ENCODE measurements at places on chromosomes 1 and 21. TPM values are rescaled to one million over a fixed set of nuclear protein-coding genes. Genes with fewer than 3 reads are reported as not detected.

OR2T35 gene
- total RNA-seq = not detected

CAMK1G gene
- not detected for total RNA-seq

DNA sequence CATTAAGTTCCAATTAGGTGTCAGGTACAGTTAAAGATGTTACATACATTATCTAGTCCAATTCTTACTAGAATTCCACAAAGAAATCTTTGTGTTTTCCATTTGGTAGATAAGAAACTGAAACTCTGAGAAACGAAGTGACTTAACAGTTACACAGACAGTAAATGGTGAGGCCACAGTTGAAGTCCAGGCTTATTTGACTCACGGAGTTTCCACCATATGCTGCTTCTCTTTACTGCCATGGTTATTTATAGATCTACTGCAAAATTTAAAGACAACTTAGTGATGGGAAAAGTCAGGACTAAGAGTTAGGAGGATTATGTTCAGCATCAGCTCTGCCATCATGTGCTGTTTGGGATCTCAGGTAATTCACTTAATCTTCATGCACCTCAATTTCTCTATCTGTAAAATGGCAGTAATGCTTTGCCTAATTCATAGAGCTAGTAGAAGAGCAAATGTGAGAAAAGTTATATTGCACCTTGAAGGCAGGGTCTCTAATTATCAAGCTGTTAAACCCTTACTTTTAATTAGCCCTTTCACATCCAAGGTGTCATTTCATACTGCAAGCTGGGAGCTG is 26.2 kb upstream of the SAMSN1 start:
- DNase-seq = no peak

C1orf226 gene
- total RNA-seq = 11.8 TPM

DNA sequence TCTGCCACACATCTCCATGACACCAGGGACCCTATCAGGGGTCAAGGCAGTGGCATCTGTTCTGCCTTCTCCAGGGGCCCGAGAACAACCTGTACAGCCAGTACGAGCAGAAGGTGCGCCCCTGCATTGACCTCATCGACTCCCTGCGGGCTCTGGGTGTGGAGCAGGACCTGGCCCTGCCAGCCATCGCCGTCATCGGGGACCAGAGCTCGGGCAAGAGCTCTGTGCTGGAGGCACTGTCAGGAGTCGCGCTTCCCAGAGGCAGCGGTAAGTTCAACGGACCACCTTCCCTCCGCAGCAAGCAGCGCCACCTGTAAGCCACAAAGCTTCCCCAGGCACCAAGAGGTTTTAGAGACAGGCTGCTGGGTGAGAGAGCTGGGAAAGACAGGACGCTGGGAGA is 15.9 kb downstream of the MX2 start:
- no peak for DNase-seq

PROK1 gene
- 0.27 TPM for total RNA-seq

ZNF593OS gene
- not detected for total RNA-seq

DNA sequence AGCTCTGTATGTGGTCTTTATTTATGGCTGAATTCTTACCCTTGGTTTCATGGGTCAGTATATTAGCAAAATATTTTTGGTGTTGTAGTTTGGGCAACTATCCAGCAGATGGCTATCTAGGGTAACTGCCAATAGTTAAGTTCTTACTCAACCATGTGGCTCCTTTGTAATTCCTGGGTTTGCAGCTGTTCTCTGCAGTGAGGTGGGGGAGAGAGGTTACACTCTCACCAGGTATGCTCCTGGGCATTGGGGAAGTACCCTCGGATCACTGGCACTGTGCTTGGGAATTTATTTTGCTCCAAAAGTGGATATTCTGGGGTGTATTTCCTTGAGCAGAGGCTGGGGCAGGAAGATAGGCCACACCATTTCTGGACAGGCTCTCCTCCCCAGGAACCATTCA is 436.7 kb upstream of the TMPRSS15 start:
- DNase-seq = no peak

AMY2A gene
- not detected for total RNA-seq

DNA sequence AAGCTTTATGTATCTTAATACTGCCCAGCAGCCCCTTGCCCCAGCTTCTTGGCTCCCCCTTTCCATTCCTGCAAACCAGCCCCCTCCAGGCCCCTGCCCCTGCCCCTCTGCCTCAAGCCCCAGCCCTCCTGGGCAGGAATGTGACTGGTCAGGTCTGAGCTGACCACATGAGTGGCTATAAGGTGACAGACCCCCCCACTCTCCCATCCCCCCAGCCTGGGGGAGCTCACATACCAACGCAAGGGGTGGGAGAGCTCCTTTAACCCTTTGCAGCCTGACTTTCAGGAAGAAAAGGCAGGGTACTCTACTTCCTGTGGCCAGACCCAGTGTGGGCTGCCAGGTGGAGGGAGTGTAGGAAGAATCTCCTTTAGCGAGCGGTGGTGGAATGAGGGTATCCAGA is 33.2 kb downstream of the AHDC1 start:
- DNase-seq = no peak

AIM2 gene
- 3.4 TPM for total RNA-seq

CA6 gene
- total RNA-seq = not detected

GRCh38 chr1:15937706-15938168 is 38.2 kb downstream of the ZBTB17 start:
- no peak for DNase-seq

GRCh38 chr1:37143800-37144199 is 109.5 kb upstream of the GRIK3 start:
- DNase-seq = no peak

- no peak for DNase-seq
Measured at GRCh38 chr1:13576926-13577325, 6.7 kb upstream of the PDPN start.

TRPM2 gene
- total RNA-seq = 10.4 TPM

KRTAP19-1 gene
- not detected for total RNA-seq

ETV3L gene
- not detected for total RNA-seq

CELA3B gene
- not detected for total RNA-seq

DNA sequence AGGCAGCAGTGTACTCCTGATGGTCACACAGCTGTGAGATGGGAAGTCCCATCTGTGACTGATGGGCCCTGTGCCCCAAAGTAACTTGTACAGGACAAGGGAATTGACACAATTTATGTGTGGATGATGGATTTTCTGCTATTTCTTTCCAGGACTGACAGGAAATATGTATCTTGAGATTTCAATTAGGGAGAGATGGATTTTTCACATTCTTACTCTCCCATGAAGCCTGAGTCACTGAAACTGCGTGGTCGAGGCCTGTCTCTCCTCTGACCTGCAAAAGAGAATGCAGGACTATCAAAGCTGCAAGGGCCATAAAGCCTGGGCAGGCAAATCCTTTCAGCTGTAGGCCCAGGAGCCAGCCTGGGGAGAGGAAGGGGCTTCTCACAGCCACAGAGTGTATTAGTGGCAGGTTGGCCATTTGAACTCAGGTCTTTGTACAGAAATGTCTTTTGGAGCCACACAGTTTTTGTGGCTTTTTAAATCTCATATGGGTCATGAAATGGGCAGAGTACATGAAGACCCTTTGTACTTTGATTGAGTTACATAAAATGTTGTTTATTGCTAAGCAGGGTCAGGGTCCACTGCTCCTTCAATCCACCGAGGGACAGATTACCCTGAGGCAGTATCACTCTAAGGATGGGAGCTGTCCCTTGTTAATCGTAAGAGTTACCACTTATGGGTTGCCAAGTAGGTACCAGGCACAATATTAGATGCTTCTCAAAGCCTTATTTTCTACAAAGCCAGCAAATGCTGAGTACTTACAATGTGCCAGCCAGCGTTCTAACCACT is 14.8 kb downstream of the ALX3 start:
- no peak for DNase-seq

DNA sequence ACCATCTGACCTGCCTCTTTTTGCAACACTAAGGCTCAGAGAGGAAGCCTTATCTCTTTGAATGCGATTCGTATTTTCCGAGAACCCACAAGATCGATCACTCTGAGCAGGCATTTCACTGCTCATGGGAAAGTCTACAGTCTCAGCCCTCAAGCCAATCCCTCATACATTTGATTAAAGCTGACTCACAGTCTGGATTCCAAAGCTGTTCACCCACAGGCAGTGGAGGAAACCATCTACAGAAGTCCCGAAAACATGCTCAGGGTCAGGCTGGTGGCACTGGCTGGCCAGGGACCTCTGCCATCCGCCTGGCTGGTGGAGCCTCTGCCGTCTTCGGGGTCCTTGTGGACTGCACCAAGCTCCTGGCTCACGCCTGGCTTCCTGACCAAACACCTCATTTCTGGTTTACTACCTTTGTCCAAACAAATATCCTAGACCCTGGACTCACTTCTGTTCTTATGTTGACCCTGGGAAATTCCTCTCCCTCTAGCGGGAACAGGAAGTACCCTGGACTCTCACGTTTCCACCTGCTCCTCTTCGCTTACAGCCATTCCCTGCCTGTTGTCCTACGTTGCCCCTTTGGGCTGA is 650.0 kb downstream of the SMYD3 start:
- DNase-seq = no peak

SYPL2 gene
- total RNA-seq = 6.1 TPM

- DNase-seq = no peak
Measured at GRCh38 chr1:185526344-185527307, 207.6 kb upstream of the HMCN1 start.

DNA sequence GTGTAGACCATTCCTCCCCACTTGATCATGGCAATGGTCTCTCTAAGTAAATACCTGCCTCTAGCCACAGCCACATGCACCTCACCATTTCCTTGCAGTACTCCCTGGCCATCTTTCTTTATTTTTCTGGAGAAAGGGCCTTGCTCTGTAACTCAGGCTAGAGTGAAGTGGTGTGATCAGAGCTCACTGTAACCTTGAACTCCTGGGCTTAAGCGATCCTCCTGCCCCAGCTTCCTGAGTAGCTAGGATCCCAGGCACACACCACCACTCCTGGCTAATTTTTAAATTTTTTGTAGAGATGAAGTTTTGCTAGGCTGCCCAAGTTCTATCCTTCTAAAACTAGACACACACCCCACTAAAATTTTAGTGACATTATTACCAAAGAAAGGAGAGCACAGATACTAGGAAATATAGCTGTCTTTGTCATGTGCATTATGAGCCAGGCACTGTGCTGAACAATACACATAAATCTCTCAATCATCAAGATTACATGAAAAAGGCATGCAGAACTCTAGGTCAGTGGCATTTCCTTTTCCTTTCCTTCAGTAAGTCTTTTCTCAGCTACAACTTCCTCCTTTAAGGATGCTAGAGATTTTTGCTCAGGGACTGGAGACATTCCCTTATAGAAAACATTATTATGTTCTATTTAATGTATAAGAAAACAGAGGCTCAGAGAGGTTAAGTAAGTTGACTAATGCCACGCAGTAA is 95.0 kb upstream of the SERBP1 start:
- DNase-seq = no peak

DNA sequence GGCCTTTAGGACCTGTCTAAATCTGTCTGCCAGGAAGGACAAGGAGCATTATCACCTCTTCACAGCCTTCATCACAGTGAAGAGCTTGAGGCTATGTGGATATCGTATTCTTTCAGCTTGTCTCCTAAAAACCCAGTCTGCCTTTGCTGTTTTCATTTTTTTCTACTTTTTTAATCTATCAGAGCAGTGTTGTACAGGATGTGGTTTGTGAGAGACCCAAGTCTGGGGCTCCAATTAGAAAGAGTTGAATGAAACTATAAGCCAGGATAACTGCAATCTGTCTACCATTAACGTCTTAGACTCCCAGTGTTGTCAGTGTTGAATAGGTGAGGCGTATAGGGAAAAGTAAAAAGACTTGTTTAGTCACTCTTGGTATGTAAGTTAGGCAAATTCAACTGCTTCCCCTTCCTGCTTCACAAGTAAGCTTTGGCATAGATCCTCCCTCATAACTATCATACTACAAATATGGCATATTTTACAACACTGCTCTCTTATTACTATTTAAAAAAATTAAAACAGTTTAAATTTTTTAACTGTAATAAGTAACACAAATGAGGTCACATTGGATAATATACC is 1225.8 kb upstream of the PRMT6 start:
- DNase-seq = no peak

NFIA gene
- 99.8 TPM for total RNA-seq

DNA sequence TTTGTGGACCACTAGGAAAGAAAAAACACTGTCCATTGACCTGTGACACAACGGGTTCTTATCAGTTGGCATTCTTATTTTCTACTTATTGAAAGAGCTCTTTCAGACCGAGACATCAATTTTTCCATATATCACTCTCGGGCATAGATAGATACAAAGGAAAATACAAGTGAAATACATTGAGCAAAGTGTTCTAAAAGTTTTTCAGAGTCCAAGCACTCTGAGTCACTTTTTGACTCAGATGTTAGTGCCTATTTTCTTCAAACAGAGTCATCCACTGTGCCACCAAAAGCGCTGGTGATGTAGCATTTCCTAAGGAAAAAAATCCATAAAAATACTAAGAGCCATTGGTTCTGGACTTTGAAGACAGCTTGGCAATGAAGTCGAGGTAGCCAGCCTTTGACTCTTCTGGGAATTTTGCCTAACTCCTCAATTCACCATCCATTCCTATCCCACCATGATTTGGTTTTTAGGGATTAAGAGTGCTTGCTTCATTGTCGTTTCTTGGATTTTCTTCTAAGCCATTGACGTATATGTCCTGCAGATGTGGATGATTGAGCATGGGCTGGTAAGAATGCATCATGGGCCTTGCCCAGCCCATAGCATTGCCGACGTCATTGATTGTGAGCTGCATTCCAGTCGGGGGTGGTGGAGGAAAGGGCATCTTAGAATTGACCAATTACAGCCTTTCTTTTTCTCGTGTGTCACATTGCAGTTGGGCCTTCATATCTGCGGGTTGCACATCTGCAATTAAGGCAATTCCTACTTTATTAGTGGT is 10.6 kb downstream of the GALNT2 start:
- DNase-seq = no peak

GRCh38 chr1:211697356-211697755 is 21.9 kb upstream of the NEK2 start:
- no peak for DNase-seq

GRCh38 chr21:33844104-33844889 is 71.3 kb downstream of the ATP5PO start:
- no peak for DNase-seq

DNA sequence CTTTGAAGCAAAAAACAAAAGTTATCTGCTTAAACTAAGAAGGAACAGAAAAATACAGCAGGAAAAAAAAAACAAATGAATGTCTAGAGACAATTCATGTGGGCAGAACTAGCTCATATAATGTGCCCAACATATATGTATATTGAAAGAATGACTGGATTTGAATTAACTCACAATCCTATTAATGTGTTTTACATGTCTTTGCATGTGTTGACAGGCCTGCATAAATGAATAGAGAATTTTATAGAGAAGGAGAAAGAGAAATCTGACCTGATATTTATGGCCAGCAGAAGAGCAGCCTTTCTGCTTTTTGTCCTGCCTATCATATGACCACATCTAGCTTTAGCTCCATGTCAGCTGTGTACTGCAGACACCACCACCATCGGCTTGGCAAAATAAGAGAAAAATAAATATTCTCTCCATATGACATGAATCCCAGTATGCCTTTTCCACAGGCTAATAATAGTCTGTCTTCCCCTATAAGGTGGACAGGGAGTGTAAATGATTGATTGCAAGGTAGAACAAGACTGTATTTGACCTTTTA is 171.5 kb upstream of the PALMD start:
- DNase-seq = no peak

DNA sequence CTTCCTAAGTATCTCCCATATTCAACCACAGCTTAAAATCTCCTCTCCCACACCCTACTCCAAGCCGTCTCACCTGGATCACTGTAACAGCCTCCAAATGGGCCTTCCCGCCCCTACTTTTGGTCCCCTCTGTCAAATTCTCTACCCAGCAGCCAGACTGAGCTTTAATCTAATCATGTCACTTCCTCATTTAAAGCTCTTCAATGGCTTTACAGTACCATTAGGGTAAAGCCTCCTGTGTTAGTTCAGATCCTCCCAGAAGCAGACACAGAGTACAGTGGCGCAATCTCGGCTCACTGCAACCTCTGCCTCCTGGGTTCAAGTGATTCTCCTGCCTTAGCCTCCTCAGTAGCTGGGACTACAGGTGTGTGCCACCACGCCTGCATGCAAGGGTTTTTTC is 46.8 kb upstream of the PSEN2 start:
- no peak for DNase-seq

SMG5 gene
- 57.8 TPM for total RNA-seq

All from thoracic aorta (tissue), 2 donors.